ENCODE measurements at places on chromosomes 2 and 18. TPM values are rescaled to one million over a fixed set of nuclear protein-coding genes. Genes with fewer than 3 reads are reported as not detected.

DNPEP gene
- 42.7 TPM for total RNA-seq

SERPINB3 gene
- total RNA-seq, result not detected

GRCh38 chr2:49251766-49252165, 97.5 kb upstream of the FSHR start:
- DNase-seq, result no peak

- no peak for DNase-seq
Measured at GRCh38 chr18:25805323-25805722, 285.1 kb downstream of the SS18 start.

GRCh38 chr2:9234680-9235146, 28.1 kb downstream of the ASAP2 start:
- DNase-seq, result no peak

ANAPC1 gene
- 33.6 TPM for total RNA-seq
